ENCODE measurements at places on chromosomes 1 and 21.

GRCh38 chr1:246579818-246580217 is 13.6 kb downstream of the CNST start:
- DNase-seq, result no peak

GRCh38 chr1:153390938-153391710 is at the start of gene S100A8:
TSS of gene S100A8 (minus strand) at chr1:153391073. CDS start at chr1:153390535, 538 bp downstream.
- DNase-seq, result no peak

GRCh38 chr1:66725885-66726665 is 26.2 kb upstream of the DYNLT5 start:
- peak; percentile 88 for DNase-seq

DNA sequence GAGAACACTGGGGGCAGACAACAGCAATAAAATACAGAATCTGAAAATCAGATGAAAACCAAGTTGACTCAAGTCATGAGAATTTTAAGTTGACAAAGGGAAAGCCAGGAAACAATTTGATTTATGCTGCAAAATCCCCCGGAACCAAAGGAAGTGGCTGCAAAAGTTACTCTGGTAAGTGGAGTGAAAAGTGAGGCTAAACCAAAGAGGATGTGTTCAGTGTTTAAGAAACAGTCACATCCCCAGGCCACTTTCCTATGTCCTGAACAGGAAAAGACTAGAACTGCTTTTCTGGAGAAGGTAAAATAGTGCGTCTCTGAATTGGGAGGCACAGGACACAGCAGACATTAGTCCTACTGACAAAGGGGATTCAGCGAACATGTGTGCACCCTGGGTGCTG is 5.9 kb downstream of the TARBP1 start:
- DNase-seq, result no peak

GRCh38 chr21:35222541-35222941 is 173.4 kb upstream of the RUNX1 start:
- no peak for DNase-seq

GRCh38 chr1:218643926-218644325 is 298.8 kb downstream of the TGFB2 start:
- no peak for DNase-seq

DNA sequence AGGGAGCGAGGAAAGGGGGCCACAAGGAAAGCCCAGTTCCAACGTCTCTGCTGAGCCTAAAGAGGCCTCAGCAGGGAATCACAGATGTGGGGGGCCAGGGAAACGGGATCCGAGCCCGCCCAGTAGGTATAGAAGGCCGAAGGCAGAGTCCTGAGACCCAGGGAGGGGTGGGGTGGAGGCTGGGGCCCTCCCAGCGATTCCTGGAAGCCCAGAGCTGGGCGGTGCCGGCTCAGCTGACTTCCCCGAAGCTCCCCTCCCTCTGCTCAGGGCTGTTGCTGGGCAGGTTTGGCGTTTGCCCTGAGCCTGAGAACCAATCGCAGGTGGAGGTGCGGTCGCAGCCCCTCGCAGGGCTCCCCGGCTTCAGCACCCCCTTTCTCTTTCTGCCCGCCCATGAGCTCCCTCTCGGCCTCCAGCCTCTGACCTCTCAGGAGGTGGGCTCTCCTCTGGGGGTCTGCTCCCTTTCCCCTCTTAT is 12.8 kb downstream of the ADAMTSL4 start:
- peak; percentile 98 for DNase-seq

- no peak for DNase-seq
These were observed 37.9 kb downstream of the TGFB2 start for GRCh38 chr1:218383051-218383450.

- DNase-seq, result no peak
These were observed 50.6 kb upstream of the MRPS6 start for GRCh38 chr21:34022627-34023335.

DNA sequence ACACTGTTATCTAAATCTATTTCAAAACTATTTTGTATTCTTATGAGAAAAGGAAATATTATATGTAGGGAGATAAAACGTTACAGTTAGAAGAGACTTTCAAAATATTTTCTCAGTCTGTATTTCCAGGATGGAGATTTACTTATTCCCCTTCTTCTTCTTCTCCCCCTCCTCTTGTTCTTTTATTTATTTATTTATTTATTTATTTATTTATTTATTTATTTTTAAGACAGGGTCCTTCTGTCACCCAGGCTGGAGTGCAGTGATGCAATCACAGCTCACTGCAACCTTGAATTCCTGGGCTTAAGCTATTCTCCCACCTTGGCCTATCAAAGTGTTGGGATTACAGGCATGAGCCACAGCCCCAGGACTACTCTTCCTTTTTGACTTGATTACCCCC is 2.8 kb upstream of the RPF1 start:
- no peak for DNase-seq

- DNase-seq, result peak; percentile 95
These were observed 71.2 kb upstream of the NBPF3 start for GRCh38 chr1:21368515-21369289.

DNA sequence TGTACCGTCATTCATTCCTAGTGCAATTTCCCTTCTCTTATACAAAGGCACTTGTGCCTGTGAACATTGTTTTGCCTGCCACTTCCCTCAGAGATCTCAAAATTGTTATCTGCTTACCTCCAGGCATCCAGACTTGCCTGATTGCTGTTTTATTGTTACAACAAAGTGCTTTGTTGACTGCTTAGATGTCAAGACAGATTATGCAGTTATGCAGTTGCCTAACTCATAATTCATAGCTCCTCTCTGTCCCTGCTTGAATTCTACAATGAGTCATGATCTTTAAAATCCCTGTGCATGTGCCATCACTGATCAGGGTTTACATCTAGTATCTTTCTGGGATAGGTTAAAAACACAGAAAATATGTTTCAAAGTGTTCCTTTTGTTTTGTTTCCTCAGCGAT is 24.5 kb downstream of the CXADR start:
- DNase-seq, result no peak

GRCh38 chr1:235397733-235398132 is 30.5 kb downstream of the TBCE start:
- DNase-seq, result no peak

DNA sequence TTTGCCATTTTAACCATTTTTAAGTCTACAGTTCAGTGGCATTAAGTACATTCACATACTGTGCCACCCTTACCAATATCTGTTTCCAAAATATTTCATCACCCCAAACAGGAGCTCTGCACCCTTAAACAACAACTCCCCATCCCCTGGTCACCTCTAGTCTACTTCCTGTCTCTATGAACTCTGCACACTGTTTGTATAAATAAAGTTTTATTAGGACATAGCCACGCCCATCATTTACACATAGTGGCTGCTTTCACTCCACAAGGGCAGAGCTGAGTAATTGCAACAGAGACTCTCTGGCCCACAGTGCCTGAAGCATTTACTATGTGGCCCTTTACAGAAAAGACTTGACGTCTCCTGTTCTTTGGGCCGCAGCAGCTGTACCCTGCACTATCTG is 30.1 kb downstream of the KCNAB2 start:
- no peak for DNase-seq

DNA sequence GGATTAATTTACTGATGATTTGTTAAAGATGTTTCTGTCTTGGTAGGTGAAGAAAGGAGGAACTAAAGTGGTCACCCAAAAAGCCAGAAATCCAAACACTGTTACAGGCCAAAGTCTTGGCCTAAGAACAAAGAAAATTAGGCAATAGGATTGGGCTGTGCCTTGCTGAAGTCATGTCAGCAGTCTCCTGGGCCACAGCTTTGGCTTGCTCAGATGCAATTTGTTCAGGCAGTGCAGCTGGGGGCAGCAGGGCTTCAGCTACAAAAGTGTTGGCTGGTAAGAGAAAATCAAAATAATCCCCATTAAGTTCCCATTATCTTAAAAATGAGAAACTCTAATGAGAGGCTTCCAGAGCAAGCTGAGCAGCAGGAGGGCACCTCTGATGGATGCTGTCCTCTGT is 14.0 kb upstream of the RAP1A start:
- no peak for DNase-seq

GRCh38 chr1:231862611-231863010 is 236.0 kb downstream of the DISC1 start:
- DNase-seq, result no peak

GRCh38 chr1:77794550-77794949 is 15.1 kb downstream of the MIGA1 start:
- DNase-seq, result no peak

DNA sequence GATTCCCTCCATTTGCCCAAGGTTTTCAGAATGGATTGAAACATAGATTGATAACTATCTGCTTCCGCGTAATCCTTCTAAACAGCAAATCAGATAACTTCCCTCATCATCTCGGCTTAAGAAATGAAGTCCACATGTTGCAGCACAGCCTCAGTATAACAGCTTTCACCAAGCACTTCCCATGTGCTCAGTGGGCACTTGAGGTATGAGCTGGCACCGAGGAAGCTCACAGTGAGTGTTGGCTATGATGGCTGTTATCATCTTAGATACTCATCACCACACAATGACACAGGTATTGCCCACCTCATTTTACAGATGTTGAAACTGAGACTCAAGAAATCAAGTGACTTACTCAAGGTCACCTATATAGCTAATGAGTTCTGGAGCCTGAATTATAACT is 43.2 kb downstream of the RCSD1 start:
- DNase-seq, result no peak

Data from GM23338 (cell line).